ENCODE measurements at places on chromosomes 11 and 22. TPM values are rescaled to one million over a fixed set of nuclear protein-coding genes. Genes with fewer than 3 reads are reported as not detected.
A peak's percentile ranks its signal among the peaks of the same experiment; 100 is the strongest.

GNAZ gene
- total RNA-seq, result 0.39 TPM

TMPRSS6 gene
- 9.2 TPM for total RNA-seq

- peaks cover 3% of the 10 kb centered on the region for H3K4me1 ChIP-seq
- no peak overlapping the region for H3K4me3 ChIP-seq
- H3K27me3 ChIP-seq, result peaks cover 22% of the 10 kb centered on the region
- no peak overlapping the region for H3K27ac ChIP-seq
Measured at GRCh38 chr22:50677493-50678217, 5.0 kb downstream of the SHANK3 start.

TTC36 gene
- total RNA-seq, result 0.78 TPM

RFPL2 gene
- total RNA-seq, result 0.16 TPM

GRCh38 chr11:3056296-3057068 lies 741 bp downstream of the CARS1 start:
- H3K27ac ChIP-seq, result peak overlapping the region; percentile 76
- H3K4me3 ChIP-seq, result peak overlapping the region; percentile 82
- H3K4me1 ChIP-seq, result peaks cover 25% of the 10 kb centered on the region
- DNase-seq, result no peak
- peaks cover 10% of the 10 kb centered on the region for H3K36me3 ChIP-seq

HIRA gene
- total RNA-seq, result 36.1 TPM

DNA sequence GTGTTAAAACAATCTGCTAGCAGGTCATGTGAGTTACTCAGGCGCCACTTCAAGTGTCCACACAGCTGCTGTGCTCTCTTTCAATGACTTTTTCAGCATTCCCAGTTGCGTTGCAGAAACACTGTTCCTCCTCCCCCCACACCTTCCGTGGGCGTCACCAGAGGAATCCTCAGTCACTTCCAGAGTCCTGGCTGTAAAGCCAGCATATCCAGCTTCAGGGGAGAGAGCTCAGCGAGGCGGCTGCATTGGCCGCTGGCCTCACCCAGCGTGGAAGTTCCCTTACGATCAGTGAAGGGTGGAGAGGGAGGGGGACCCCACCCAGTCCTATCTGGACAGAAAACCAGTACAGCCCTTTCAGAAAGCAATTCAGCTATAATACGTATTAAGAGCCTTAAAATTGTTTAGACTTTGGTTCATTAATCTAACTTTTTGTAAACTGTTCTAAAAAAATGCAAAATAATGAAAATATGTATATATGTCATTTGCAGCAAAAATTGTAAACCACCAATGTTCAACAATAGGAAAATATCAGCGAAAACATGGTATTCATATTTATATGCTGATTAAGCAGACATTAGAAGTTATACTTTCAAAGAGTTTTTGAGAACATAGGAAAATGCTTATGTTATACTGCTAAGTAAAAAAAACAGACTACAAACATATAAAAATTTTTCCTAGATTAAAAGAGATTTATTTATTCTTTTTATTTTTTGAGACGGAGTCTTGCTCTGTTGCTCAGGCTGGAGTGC lies 2.8 kb upstream of the ANO9 start:
- H3K27me3 ChIP-seq, result peaks cover 3% of the 10 kb centered on the region
- no peak overlapping the region for H3K4me3 ChIP-seq
- H3K4me1 ChIP-seq, result peaks cover 12% of the 10 kb centered on the region
- no peaks in the 10 kb centered on the region for H3K36me3 ChIP-seq

GRCh38 chr11:77136074-77136473 lies 8.0 kb downstream of the MYO7A start:
- H3K36me3 ChIP-seq, result no peaks in the 10 kb centered on the region
- peaks cover 14% of the 10 kb centered on the region for H3K4me1 ChIP-seq
- peaks cover 16% of the 10 kb centered on the region for H3K27me3 ChIP-seq
- no peak overlapping the region for H3K27ac ChIP-seq
- no peak for DNase-seq
